D341Med (cell line): ENCODE measurements at places on chromosomes 5 and 9.

- DNase-seq = no peak
Measured at GRCh38 chr5:27727254-27727653, 688.9 kb upstream of the CDH9 start.

DNA sequence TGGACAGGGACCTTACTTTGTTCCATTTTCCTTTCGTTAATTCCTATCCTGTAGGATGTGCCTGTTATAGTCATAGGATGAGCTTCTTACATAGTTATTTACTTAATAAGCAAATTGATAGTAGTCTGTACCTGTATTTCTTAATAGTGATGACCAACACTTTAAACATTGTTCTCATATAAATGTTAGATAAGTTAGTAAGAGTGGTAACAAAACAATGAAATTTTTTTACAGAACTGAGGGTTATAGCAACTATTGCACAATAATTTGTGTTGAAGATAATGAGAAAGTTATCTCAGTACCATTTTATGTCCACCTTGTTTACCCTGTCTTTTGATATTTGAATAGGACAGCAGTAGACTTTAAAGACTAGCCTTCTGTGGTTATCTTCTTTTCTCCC is 162.9 kb upstream of the ELL2 start:
- no peak for DNase-seq

DNA sequence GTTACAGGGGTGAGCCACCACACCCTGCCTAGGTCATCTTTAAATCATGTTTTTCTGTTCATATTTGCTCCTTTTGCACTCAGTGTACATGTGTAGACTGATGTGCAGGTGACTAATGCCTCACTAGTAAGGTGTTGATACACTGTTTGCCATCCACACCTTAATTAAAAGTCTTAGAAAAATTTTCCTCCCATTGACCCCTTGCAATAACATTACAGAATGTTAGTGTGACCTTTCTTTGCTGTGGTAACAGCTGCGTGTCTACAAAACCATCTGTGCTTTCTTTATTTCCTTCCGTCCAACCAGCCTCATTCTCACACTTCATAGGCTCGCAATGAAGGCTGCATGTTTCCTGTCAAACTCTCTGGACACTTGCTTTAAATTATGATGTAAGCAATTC is 6.6 kb upstream of the CEMIP2 start:
- DNase-seq = no peak

DNA sequence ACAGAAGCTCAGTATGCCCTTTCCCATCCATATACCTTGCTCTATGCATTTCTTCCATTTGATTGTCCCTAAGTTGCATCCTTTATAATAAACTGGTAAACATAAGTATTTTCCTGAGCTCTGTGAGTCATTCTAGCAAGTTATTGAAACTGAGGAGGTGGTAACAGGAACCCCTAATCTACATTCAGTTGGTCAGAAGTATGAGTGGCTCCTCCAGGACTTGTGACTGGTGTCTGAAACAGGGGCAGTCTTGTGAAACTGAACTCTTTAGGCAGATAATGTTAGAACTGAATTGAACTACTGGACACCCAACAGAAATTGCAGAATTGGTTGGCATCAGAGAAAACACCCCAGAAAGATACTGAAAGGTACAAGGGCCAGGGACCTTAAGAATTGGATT is 133.1 kb upstream of the POU5F2 start:
- DNase-seq = no peak

GRCh38 chr9:113481176-113481787 is 17.8 kb downstream of the RGS3 start:
- peak; percentile 5 for DNase-seq

DNA sequence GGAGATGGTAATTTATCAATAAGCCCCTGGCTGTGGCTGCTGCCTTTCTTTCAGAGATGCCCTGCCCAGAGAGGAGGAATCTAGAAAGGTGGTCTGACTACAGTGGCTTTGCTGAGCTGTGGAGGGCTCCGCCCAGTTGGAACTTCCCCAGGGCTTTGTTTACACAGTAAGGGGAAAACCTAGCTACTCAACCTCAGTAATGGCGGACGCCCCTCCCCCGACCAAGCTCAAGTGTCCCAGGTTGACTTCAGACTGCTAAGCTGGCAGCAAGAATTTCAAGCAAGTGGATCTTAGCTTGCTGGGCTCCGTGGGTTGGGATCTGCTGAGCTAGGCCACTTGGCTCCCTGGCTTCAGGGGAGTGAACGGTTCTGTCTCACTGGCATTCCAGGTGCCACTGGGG is 865.4 kb upstream of the ACO1 start:
- no peak for DNase-seq

GRCh38 chr9:16469184-16469583 is 401.3 kb downstream of the BNC2 start:
- no peak for DNase-seq

DNA sequence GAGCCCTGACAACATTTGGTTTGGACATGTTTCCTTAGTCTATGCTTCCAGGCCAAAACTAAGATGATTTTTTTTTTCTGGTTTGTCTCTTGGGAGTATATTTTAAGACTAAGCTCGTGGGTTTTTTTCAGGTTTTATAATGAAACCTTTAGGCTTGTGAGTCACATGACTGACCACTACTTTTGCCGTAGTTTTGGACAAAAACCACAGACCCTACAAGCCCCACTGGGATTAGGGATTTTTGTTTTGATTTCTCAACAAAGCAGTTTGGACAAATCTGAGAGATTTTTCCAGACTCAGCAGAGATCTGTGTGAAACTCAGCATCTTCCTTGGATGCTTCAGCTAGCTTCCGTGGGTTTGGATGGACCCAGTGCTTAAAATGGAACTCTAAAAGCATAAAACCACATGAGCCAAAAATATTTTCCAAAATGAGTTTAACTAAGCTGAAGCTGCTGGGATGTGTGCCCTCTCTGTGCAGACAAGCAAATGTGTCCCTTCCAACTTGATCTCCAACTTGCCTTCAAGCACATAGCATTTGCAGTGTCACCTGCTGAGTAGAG is 70.3 kb upstream of the SMIM15 start:
- DNase-seq = no peak

GRCh38 chr9:95766906-95767305 is 108.6 kb upstream of the ERCC6L2 start:
- DNase-seq = no peak

DNA sequence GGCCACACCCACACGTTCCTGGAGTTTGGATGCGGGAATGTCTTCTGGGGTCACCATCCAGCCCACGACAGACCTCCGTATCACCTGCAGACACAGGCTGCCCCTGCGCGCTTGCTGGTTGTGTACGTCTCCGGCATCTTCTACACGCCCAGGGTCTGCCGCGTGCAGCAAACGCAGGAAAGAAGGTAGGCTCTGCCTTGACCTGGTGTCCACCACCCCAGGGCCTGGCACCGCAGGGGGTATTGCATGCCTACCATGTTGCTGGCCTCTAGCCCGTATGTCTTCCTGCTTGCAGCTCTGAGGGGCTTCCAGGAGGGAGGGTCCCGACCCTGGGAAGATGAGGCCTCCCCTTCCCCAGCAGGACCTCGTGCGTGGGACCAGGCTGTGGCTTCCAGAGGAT is 298.8 kb upstream of the IRX4 start:
- no peak for DNase-seq

DNA sequence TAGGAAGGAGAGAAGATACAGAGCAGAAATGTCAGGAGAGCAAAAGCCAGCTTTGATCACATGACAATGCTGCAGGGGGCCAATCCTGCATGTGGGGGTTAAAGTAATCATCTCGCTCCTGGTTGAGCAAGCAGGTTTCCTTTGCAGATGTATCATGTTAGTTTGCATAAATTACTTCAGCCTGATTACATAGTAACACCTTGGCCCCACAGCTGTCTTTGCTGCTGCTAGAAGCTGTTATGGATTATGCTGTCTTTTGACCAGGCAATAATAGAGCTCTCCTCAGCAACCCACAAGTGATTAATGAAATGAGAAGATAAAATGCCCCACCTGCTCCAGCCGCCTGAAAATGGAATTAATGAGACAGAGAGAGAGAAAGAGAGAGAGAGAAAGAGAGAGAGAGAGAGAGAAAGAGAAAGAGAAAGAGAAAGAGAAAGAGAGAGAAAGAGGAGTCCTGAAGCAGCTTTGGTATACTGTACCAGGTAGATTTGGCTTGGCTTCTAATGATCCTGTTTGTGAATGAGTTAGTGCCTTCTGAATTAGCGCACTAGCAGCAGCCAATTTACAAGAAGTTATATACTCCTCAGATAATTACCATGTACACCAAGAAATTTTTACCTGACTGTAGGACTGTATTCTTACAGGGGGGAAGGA is 174.3 kb upstream of the RORB start:
- peak; percentile 35 for DNase-seq

DNA sequence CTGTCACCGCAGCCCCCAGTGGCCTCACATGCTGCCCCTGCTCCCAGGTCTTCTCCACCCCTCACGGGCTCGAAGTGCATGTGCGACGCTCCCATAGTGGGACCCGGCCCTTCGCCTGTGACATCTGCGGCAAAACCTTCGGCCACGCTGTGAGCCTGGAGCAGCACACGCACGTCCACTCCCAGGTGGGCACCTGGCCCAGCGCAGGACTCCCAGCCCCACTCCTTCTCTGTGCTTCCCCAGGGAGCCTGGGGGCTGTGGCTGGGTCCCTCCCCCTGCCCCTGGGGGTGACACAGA is 10.5 kb downstream of the GFI1B start:
- no peak for DNase-seq

DNA sequence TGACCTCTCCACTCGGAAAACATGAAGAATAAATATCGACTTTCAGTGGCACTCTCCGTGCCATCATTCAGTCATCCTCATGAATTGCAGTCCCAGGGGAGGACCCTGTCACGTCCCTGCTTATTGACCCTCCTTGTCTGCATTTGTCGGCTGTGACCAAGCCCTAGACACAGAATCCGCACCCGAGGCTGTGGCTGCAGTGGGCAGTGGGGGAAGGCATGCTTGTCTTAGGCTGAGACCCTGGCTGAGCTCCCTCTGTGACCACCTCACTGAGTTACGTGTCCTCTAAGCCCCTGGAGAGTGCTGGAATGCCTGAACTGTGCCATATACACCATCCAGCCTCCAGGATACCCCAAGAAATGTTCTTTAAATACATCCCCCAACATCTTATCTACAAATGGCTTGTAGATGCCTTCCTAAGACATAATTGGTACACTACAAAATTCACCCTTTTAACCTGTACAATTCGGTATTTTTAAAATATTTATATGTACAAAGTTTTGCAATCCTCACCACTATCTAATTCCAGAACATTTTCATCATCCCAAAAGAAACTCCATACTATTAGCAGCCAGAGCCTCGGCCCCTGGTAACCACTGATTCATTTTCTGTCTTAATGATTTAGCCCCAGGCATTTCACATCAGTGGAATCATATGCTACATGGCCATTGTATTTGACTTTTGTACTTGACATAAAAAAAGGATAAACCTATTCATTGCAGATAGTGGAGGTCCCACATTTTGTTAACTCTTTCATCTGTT is 80.8 kb upstream of the ICE1 start:
- no peak for DNase-seq

DNA sequence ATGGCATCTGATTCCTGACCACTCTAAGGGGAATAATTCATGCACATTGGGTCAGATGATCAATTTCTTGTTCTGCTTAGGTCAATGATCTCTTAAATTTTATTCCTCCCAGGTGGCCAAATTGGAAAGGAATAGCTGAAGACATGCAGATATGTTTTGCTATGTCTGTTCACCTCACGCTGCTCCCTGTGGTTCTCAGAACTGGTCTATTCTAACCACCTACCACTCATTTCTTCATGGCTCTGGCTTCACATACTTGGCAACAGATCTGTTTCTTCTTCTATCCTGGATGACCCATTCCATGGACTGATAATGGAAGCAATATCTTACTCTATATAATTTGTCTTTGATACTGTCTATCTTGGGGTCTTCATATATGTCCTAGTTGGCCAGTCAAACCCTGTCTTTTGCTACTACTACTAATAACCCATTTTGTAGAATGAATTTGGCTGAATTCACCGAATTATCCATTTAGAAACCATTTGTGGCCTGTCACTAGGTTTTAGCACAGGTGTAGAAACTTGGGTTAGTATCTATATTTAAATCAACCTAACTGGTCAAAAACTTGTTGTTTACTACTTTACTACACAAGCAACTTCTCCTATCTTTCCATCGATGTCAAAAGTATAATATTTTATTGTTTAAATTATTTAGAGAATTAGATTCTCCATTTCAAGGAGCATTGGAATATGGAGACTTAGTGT is 650.9 kb downstream of the TLE4 start:
- DNase-seq = no peak

DNA sequence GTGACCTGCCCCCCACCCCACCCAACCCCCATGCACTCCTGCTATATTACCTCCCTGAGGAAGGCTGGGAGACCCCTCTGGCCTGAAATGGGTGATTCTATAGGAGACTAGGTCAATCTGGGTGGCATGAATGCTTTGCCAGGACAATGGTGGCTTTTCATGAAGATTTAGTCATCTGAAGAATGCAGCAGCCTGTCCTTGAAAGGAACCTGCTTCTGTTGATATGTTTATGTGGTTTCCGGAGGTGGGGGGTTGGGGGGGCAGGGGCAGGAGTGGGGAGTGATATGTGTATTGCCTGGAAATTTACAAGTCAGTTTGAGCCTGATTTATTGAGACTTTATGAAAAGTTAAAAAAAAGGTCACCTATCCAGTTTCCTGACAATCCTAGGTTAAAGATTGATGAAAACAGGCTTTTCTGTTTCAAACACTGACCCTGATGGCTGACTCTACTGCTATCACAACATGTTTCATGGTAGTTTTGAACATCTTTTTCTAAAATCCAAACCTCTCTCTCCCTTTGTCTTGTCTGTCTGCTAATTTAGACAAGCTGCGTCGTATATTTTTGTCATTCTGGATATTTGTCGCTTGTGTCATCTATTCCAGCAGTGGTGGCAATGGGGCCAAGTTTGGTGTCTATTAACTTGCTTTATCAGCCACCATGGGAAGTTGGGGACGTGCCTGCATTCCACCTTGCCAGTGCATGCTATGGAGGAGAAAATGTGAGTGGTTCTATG is 153.7 kb upstream of the EGFLAM start:
- no peak for DNase-seq

- no peak for DNase-seq
Measured at GRCh38 chr5:154943527-154943926, 2.7 kb downstream of the MRPL22 start.

DNA sequence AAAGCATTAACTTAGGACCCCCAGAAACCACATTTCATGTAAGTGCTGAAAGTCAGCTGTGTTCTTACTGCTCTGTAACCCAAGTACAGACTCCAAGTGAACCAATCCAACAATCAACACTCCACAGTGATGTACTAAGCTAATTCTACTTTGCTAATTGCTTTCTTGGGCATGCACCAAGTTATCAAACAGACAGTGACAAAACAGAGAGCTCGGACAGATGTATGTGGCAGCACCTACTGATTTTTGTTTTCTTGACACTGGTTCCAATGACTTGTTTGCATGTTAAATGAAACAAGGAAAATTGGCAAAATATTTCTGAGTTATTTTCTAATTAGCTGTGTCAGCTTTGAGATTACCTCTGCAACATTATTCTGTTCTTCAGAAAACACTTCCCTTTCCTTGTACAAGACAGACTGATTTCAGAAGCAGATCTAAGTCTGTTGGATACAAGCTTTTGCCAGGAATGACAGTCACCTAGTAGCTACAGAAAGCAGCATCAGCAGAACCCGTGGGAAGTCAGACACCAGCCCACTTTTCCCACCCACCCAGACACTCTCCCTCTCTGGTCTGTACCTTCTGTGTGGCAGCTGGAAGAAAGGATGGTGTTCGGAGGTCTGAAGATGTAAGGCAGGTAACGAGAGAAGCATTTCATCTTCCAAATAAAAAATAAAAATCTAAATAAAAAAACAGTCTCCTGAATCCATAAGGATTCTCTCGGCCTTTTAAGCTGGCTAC is 176.7 kb upstream of the PPP2R2B start:
- DNase-seq = no peak
